ENCODE measurements at places on chromosomes 7 and 10.

DNA sequence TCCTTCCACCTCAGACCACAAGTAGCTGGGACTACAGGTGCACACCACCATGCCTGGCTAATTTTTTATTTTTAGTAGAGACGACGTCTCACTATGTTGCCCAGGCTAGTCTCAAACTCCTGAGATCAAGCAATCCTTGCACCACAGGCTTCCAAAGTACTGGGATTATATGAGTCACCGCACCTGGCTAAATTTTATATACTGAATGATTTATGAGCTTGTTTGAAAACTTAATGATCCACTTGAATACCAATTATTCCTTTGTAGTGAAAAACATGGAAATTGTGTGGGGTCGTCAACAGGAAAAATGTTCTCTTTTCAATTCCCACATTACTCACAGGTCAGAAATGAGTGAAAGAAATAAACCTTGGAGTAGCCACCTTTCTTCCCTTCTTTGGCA, 31.3 kb downstream of the RAPGEF5 start:
- no peak for DNase-seq

DNA sequence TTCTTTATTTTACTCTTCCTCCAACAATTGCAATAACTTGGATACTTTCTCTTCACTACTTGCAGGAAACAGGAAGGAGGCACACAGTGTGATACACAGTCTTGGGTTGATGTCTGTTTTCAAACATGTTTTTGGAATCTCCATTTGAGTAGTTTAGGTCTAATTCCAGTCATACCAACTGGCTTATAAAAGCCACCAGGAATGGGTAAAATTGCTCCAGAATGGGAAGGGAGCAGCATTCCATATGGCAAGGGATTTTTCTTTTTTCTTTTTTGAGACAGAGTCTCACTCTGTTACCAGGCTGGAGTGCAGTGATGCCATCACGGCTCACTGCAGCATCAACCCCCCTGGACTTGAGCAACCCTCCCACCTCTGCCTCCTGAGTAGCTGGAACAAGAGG, 545.1 kb upstream of the GALNT17 start:
- no peak for DNase-seq

DNA sequence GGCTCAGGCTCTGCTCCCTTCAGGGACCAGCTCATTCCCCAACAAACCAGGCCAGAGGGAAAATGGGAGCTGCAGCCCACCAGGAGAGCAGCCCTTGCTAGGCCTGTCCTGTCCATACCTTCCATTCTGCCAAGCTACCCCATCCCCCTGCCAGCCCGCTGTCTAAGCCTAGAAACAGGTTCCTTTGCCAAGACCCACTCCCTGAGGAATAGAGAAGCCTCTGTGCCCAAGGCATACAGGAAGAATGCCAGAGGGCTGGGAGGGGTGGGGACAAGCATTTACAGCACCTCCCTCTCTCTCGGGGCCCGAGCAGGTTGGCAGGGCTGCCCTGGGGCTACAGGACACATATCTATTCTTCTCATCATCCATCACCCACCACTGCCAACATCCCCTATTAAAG, 178.3 kb downstream of the GRID1 start:
- DNase-seq = no peak

DNA sequence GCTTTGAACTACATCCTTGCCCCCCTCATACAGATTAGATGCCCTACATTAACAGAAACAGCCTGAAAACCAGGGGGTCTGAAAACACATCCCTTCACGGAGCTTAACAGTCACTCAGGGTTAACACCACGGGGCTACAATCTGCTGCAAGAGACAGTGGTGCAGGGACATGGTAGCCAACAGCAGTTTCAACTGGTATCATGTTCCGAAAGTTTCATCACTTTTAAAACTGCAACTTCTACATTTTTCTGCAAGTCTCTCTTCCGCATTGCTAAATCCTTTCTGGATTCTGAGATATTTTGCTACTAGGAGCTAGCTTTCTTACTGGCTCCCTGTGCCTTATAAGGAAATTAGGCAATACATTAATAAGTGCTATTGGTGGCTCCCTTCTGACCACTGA, 92.6 kb downstream of the JAZF1 start:
- DNase-seq = no peak

GRCh38 chr10:43220657-43221418, 46.0 kb downstream of the RASGEF1A start:
- no peak for DNase-seq

GRCh38 chr7:12729112-12729511, 41.7 kb downstream of the ARL4A start:
- peak; percentile 69 for DNase-seq

GRCh38 chr10:17504547-17505245, 50.3 kb upstream of the ST8SIA6 start:
- no peak for DNase-seq

- no peak for DNase-seq
Observed at GRCh38 chr10:51242393-51242792, 168.1 kb downstream of the PRKG1 start.

- DNase-seq = no peak
Observed at GRCh38 chr7:47153576-47153975, 428.3 kb downstream of the TNS3 start.

DNA sequence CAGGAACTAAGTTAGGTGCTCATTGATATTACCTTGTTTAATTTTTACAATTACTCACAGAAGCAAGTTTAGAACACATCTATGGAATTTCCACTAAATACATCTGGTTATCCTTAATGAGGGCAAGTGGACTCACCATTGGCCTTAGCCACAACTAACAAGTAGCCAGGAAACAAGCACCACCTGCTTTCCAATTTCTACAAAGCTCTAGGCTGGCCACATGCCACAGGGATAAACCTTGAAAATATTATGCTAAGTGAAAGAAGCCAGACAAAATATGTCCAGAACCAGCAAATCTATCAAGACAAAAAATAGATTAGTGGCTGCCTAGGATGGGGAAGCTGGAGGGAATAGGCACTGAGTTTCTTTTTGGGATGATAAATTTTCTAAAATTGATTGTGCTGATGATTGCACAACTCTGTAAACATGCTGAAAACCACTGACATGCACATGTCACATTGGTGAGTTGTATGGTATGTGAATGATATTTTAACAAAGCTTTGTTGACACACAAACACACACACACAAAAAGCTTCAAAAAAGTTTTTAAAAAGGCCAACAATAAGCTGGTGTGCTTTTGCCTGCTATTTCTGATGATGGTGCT, 179.4 kb downstream of the CPEB3 start:
- no peak for DNase-seq

DNA sequence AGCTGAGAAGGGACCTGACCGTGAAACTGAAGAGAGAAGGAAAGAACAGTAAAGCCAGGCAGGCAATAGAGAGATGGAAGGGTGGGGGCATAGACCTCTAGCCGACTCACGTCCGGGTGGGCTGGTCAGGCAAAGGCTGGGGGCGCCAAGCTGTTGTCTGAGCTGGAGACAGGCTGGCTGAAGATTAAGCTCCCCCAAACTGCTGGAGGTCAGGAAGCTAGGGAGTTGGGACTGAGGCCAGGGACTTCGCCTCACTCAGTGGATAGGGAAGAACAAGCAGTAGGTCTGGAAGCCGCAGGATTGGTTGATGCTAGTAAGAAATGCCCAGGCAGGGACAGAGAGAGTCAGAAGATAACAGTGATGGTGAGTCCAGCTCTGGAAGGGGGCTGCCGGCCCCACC, 5.3 kb downstream of the PITX3 start:
- no peak for DNase-seq

- no peak for DNase-seq
Observed at GRCh38 chr10:130989670-130990232, 321.8 kb downstream of the TCERG1L start.

DNA sequence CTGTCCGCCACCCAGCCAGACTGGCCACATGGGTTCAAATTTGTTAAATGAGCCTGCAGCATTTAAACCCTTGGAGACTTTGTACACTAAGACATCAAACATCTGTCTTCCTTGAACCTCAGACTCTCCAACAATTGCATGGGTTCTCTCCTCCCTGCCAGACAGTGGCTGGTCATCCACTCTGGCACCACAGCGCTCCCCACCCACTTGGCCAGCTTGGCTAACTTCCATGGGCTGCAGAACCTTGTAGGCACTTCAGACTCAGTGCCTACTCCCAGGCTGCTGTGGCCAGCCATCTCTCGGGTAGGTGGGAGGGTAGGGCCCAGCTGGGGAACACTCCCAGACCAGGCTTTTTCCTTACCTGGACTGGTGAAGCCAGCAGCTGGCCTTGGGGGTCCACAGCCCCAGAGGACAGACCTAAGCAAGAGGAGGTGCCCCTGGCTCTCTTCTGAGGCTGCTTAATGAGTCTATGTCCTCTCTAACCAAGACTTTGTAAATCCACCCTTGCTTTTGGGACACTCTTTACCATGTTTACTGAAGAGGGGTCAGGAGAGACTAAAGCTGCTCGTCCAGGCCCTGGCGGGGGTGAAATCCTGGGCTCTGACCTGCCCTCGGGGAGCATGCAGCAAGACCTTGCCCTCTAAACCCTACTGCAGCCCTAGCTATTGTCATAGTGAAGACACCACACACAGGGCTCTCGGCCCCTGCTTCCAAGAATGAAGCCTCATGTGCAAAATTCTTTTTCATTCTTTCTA, 82.7 kb downstream of the ARHGAP22 start:
- no peak for DNase-seq

DNA sequence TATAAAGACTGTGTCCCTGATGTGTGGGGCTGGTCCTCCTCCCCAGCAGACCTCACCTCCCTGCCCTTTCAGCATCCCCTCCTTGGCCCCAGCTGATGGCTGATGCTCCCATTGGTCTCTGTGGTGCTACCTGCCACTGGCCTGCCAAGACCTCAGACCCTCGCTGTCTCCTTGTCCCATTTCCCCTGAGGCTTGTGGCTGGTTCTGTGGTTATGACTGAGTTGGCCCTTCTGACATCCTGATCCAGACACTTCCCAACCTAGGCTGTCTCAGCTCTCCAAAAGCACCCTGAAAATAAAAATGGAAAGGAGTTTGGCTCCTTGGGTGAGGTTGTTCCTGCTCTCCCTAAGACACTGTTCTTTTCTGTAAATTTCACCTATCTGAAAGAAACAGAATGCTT, 214.2 kb downstream of the RPS24 start:
- no peak for DNase-seq
